ENCODE measurements at places on chromosomes 3 and 15.
A peak's percentile ranks its signal among the peaks of the same experiment; 100 is the strongest.

DNA sequence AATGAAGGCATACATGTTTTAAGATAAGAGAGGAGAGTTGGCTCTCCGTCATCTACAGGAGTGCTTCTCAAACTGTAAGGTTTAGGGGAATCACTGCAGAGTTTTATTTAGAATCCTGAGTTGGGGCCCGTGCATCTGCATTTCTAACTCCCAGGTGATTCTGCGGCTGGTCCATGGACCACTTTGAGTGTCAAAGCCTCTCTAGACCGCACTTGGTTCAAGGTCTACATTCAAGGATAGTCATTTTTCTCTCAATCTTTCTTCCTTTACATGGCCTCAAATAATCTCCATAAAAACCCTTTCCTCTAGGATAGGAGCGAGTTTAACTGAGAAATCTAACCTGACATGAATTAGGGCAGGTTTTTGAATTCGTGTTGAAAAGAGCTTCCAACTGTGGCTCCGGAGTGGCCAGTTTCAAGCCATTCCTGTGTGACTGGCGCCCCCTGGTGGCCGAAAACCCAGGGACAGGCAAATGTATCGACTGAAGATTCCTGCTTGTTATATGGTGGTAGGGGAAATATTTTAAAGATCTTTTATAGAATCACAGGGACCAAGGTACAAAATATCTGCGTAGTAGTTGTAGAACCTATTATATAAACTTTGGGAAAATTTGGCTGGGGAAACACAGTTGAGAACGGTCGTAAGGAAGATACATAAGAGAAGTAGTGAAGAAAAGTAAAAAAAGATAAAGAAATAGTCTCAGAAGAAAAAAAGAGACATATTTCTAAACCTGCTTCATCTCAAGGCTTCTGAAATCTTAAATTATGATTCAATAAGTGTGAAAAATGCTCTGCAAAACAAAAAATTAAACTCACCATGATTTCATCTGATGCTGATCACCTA lies 11.9 kb downstream of the GABRR3 start:
- no peak overlapping the region for H3K4me3 ChIP-seq
- no peaks in the 10 kb centered on the region for H3K27me3 ChIP-seq
- H3K27ac ChIP-seq: peak overlapping the region; percentile 28
- H3K4me1 ChIP-seq: peaks cover 14% of the 10 kb centered on the region
- peak; percentile 95 for DNase-seq
- H3K36me3 ChIP-seq: no peaks in the 10 kb centered on the region

DNA sequence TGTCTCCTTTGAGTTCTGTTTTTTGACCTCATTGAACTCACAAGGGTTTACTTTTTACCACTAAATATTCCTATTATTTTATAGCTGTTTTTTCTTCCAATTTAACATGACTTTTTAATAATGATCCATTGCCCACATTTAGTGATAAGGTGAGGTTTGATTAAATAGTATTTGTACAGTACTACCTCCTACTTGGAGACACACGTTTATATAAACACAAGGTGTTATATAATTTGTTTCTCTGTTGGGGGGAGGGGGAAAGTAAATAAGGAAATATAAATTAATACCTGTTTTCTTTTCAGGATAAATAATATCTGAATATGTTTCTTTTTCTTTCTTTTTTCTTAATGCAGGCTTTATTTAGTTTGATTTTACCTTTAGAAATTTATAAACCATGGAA lies 281.3 kb downstream of the LPP start:
- H3K4me3 ChIP-seq: no peak overlapping the region
- H3K36me3 ChIP-seq: peaks cover 33% of the 10 kb centered on the region
- H3K27me3 ChIP-seq: no peaks in the 10 kb centered on the region
- no peak for DNase-seq
- H3K4me1 ChIP-seq: peaks cover 57% of the 10 kb centered on the region

GRCh38 chr3:140580746-140581145 lies 97.1 kb upstream of the TRIM42 start:
- no peak overlapping the region for H3K4me3 ChIP-seq
- H3K27ac ChIP-seq: no peak overlapping the region
- H3K36me3 ChIP-seq: no peaks in the 10 kb centered on the region
- H3K27me3 ChIP-seq: no peaks in the 10 kb centered on the region
- H3K4me1 ChIP-seq: no peaks in the 10 kb centered on the region

- no peak overlapping the region for H3K27ac ChIP-seq
- no peak overlapping the region for H3K4me3 ChIP-seq
- no peaks in the 10 kb centered on the region for H3K4me1 ChIP-seq
- no peaks in the 10 kb centered on the region for H3K36me3 ChIP-seq
- no peak for DNase-seq
- peaks cover 12% of the 10 kb centered on the region for H3K27me3 ChIP-seq
Observed at GRCh38 chr3:42441791-42442190, 31.4 kb upstream of the LYZL4 start.

GRCh38 chr15:98694161-98694560 lies 45.8 kb downstream of the IGF1R start:
- no peak overlapping the region for H3K4me3 ChIP-seq
- DNase-seq: no peak
- H3K27me3 ChIP-seq: no peaks in the 10 kb centered on the region
- H3K36me3 ChIP-seq: no peaks in the 10 kb centered on the region
- peaks cover 8% of the 10 kb centered on the region for H3K4me1 ChIP-seq
- H3K27ac ChIP-seq: no peak overlapping the region

- no peak overlapping the region for H3K4me3 ChIP-seq
- peaks cover 7% of the 10 kb centered on the region for H3K27me3 ChIP-seq
- DNase-seq: no peak
- H3K4me1 ChIP-seq: no peaks in the 10 kb centered on the region
- H3K36me3 ChIP-seq: no peaks in the 10 kb centered on the region
Observed at GRCh38 chr3:135917076-135917475, 48.5 kb upstream of the PPP2R3A start.

DNA sequence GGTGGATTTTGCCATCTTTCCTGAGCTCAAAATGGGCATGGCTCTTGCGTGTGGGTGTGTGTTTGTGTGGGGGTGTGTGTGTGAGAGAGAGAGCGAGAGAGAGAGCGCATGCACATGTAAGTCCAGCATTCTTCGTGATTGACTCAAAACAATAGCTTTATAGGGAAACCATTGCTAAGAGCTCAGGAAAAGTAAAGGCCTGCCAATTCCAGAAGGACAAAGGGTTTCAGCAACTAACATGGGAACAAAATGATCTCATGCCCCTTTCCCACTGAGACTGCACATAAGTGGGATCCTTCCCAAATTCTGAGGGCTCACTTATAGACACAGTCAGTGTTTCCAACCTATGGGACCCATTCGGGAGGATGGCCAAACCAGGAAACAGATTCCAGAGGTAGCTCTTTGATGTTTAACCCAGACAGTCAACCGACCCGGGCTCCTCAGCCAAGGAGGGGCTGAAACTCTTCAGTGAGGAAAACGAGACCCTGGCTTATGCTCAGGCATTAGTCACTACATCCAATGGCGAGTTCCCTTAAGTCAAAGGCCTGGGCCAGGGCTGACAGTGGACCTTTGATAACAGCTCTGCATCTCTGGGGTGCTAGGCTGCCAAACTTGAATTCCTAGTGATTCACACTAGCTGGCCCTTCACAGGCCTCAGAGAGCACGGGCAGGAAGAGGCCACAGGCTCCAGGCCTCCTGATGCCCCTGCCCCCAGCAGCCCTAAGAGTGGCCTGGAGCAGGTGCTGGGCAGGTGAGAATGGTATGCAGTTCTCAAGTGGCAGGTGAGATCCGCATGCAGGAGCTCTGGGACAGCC lies 305.0 kb upstream of the C2CD4B start:
- H3K36me3 ChIP-seq: no peaks in the 10 kb centered on the region
- H3K27me3 ChIP-seq: no peaks in the 10 kb centered on the region
- H3K4me1 ChIP-seq: no peaks in the 10 kb centered on the region

GRCh38 chr3:33441225-33441976 lies 1.2 kb upstream of the UBP1 start:
- peaks cover 14% of the 10 kb centered on the region for H3K36me3 ChIP-seq
- H3K4me1 ChIP-seq: peaks cover 42% of the 10 kb centered on the region
- peak overlapping the region; percentile 100 for H3K27ac ChIP-seq
- H3K4me3 ChIP-seq: peak overlapping the region; percentile 99

DNA sequence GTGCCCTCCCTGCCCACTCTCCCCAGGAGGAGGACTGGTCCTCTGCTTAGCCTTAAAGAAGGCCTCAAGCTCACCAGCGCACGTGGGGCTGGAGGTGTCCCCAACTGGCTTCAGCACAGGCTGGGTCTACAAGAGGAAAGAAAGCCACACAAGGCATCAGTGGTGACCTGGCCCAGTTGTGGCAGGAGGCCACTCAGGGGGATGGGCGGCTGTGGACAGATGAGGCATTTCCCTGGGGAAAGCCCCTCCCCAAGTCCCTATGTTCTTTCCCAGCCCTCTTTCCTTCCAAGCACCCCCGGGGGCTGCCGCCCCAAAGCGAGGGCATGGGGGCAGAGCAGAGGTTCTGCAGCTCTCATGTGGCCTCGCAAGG lies 155.2 kb upstream of the TLE3 start:
- no peak overlapping the region for H3K4me3 ChIP-seq
- H3K36me3 ChIP-seq: no peaks in the 10 kb centered on the region
- no peak for DNase-seq
- H3K27ac ChIP-seq: no peak overlapping the region
- peaks cover 22% of the 10 kb centered on the region for H3K4me1 ChIP-seq

- no peak for DNase-seq
- H3K27ac ChIP-seq: no peak overlapping the region
- no peaks in the 10 kb centered on the region for H3K27me3 ChIP-seq
- no peaks in the 10 kb centered on the region for H3K4me1 ChIP-seq
- H3K36me3 ChIP-seq: no peaks in the 10 kb centered on the region
Observed at GRCh38 chr3:55235416-55235815, 251.7 kb downstream of the WNT5A start.

DNA sequence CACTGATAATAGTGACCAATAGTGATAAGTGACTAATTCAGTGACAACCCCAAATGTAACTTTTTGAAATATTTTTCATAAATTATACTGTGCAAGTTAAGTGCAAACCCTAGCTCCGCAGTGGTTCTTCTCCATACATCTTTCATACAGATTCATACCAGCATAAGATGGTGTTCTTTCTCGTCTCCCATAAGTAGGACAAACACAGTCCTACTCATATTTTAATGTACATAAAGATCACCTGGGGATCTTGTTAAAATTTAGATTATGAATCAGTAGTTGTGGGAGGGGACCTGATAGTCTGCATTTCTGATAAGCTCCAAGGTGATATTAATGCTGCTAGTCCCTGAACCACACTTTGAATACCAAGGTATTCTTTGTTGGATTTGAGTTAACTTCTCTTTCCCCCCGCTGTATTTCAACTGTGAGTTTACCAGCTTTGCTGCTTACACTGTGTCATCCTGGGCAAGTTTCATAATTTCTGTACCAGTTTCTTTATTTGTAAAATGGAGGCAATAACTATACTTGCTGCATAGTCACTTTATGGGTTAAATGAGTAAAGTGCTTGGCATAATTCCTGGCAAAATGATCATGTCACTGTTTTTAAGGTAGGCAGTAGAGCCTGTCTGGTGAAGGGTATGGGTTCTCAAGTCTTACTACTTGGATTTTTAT lies 34.7 kb upstream of the C3orf38 start:
- no peak overlapping the region for H3K4me3 ChIP-seq
- no peaks in the 10 kb centered on the region for H3K27me3 ChIP-seq
- peaks cover 15% of the 10 kb centered on the region for H3K4me1 ChIP-seq
- H3K36me3 ChIP-seq: peaks cover 33% of the 10 kb centered on the region
- no peak overlapping the region for H3K27ac ChIP-seq
- DNase-seq: no peak

DNA sequence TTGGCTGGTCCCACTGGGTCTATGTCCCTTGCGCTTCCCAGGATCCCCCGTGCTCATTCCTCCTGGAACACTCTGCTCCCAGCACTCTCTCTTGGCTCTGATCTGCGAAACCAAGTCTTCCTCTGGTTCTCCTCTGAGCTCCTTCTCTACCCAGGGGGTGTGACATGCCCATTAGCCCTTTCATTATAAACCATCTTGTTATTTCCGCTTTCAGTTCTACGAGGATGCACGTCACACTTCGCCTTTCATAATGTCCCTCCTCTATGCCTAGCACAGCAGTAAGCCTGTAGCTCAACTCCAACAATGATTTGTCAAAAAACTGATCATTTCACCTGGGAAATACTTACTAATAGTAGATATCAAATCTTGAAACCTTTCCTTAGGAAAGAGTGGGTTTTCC lies 52.0 kb upstream of the RAD18 start:
- no peaks in the 10 kb centered on the region for H3K27me3 ChIP-seq
- H3K4me3 ChIP-seq: no peak overlapping the region
- DNase-seq: no peak
- no peaks in the 10 kb centered on the region for H3K36me3 ChIP-seq
- no peak overlapping the region for H3K27ac ChIP-seq

DNA sequence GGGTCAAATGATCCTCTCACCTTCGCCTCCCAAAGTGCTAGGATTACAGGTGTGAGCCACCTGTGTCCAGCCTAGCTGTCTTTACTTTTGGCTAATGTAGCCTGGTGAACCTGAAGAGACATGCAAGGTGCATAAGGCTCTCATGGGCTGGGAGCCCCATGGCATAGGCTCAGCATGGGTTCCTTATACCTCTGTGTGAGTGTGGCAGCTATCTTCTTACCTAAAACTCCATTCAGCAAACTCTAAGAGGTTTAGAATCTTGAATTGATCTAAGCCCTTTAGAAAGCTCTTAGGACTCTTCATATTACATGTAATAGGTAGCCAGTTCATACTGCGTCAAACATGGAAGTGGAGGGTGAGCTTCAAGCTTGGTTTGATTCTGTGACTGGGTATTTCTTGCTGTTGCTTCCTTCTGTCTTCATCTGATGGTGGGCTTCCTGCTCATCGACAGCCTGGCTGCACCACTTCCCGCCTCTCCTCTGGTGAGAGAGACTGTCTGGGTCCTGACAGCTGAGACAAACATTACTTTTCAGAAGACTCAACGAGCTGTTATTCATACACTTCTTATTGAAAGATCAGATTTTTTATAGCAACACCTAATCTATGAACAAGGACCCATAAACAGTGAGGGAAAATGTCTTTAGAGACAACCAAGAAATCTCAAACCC lies 19.2 kb upstream of the TKT start:
- peak overlapping the region; percentile 71 for H3K27ac ChIP-seq
- H3K36me3 ChIP-seq: no peaks in the 10 kb centered on the region
- H3K27me3 ChIP-seq: no peaks in the 10 kb centered on the region
- peaks cover 23% of the 10 kb centered on the region for H3K4me1 ChIP-seq

GRCh38 chr3:172869368-172869771 lies 118.8 kb downstream of the ECT2 start:
- no peak overlapping the region for H3K4me3 ChIP-seq
- no peaks in the 10 kb centered on the region for H3K4me1 ChIP-seq
- DNase-seq: no peak
- H3K27ac ChIP-seq: no peak overlapping the region

DNA sequence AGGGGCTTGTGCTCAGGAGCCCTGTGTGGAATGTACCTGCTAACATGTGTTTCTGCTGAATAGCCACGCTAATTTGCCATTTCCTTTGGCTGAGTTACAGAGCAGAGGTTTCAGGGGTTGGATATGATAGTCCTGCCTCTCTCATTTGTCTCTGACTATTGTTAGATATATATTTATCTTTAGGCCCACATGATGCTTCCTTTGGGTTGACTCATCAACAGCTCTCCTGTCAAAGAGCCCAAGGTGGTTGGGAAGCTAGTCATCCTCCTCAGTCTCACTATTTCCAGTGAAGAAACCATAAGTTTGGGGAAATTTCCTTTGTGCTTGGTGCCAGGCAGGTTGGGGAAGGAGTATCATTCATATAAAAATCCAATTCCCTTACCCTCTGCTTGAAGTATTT lies 1194.6 kb downstream of the ZPLD1 start:
- no peaks in the 10 kb centered on the region for H3K36me3 ChIP-seq
- no peaks in the 10 kb centered on the region for H3K4me1 ChIP-seq
- H3K4me3 ChIP-seq: no peak overlapping the region
- no peak overlapping the region for H3K27ac ChIP-seq

All from activated CD4-positive, alpha-beta T cell treated with anti-CD3 and anti-CD28 coated beads, Interleukin-2, amount 10 ng/mL, durations not matched to agents 7 days and 5 days (primary cell).